ENCODE measurements at places on chromosomes 7 and 10.

DNA sequence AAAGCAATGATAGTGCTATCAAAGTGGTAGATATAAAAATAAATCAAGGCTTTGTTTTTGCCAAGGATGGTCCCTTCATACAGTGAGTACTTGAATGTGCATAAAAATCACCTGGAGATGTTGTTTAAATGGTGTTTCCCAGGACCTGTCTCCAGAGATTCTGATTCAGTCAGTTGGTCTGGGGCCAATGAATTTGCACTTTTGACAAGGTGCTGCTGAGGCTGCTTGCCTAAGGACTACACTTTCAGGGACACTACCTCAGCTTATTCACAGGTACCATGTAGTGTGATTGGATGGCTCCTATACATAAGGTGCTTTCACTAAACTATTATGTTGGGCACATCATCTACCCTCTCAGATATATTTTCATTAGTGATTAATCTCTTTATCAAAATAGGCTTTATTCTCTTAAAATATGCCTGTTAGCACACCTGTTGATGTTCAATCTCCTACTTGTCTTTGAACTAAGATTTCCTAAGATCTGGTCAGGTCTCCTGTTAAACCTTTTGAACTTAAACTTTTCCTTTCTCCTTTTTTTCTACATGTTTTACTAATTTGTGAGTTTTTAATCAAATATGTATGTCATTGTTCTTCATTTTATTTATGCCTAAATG is 24.3 kb downstream of the CAPZA2 start:
- no peak for DNase-seq

DNA sequence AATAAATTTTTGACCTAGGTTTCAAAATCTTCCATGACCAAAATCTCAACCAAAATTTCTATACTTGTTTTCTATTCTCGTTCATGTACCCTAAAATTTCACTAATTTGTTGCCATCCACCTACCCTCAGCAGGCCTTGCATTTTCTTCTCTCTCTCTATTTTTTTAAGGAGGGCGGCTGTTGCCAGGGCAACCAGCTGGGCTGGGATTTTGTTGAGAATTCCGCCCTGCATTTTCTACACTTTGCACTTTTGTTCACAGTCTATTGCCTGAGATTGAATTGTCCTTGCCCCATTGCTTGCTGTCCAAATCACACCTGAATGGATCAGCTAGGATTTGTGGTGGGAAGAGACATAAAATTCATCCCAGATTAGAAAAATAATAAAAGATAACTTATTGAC is 657.5 kb upstream of the NRP1 start:
- DNase-seq = no peak

DNA sequence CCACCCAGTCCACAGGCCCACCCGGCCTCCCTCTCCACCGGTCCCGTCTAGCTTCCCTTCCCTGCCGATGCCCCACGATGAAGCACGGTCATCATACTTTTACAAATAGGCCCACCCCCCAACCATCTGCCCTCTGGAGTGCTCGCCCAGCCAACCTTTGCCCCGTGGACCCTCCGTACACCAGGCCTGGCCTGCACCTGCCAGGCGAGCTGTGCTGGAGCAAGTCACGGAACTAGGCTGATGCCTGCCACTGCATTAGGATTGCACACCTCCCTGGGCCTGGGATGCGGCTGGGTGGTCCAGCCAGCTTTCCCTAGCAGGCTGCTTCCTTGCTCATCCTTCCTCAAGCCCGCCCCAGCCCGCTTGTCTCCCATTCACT is 44.7 kb downstream of the PPIF start:
- no peak for DNase-seq

DNA sequence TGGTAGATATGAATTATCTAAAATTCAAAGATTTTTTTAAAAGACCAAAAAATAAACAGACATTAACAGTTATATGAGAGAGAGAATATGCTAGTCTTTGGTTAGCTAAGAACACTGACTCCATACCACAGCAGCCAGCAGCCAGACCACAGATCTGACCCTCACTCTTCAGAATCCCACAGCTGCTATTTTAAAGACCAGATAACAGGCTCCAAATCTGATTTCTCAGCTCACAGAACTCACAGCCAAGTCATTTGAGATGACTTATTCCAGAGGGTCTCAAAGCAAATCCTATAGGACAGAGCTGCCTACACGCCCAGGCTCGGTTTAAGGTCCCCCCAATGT is 20.4 kb downstream of the NUDCD3 start:
- no peak for DNase-seq

DNA sequence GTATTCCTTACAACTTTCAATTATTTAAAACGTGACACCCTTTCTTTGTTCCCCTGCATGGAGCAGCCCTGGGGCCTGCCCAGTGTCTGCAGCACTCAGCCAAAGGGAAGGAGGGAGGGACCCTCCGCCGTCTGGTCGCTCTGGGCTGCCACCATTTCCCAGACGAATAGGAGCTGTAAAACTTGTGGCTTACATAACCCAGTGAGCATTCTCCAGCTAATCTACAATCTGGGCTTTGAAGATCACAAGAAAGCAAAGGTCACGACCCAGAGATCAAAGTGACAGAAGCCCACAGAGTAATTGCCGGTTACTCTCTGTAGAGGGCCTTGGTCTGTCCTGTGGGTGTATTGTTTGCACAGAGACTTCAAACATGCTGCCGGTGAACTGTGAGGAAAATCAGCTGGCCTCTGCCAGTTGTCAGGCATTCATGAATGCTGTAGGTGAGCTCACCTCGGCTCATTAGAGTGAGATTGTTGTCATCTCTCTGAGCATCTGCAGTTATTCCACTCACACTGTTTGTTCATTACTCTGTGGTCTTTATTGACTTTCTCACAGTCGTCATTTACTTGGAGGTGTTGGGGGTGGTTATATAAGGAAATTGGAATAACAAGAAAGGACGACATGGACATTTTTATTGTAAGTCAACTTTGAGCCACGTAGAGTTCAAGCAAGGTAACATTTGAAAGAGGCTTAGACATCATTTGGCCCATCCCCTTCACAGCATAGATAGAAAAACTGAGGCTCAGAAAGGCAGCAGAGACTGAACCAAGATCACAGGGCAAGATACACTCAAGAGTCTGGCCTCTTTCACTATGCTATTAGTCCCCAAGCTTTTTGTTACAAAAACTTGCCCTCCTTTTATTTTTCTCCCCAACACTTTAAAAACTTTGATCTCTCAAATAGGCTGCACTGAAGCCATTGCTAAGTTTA is 619.8 kb downstream of the LRMDA start:
- peak; percentile 23 for DNase-seq

DNA sequence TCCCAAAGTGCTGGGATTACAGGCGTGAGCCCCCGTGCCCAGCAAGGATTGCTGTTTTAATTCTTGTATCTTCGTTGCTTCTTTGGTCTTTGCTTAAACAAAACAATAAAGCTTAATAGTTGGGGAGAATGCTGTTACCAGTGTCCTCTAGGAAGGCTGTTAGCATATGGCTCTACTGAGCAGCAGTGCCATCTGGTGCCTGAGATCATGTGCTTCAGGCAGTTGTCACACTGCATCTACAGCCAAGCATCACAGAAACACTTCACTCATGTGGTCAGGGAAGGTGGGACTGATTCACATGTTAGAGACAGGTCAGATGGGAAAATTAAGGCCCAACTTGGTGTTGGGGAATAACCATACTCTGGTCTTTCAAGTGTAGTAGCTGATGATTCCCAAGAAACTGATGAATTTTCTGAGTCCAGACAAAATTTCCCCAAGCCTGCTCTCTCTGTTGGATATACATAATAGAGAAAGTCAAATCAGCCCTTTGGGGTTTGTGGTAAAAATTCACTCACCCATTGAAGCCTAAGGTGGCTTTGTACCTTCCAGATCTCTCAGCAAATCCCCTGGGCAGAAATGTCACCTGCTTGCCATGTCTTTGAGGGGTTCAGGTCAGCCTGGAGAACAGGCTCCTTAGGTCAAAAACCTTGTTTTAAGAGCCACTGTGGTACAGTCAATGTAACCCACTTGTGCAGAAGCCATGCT is 28.4 kb downstream of the UBE2D4 start:
- DNase-seq = peak; percentile 76

- no peak for DNase-seq
Measured at GRCh38 chr10:96495544-96495943, 18.2 kb downstream of the TLL2 start.

DNA sequence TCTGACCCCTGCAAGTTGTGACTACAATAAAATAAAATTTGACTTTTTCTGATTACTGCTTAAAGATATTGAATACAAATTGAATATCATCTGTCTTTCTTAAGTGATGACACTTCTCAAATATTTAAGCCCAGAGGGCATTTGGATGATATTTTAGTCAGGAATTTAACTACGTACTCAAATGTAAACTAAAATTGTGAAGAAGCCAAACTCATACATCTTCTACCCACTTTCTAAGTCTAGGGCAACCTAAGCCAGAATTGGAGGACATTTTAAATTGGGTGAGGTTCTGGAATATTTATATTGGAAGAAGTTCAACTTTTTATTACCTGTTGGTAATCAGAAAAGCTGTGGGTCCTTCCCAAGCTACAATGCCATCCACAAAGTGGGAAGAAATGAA is 149.1 kb upstream of the WDR11 start:
- DNase-seq = no peak

DNA sequence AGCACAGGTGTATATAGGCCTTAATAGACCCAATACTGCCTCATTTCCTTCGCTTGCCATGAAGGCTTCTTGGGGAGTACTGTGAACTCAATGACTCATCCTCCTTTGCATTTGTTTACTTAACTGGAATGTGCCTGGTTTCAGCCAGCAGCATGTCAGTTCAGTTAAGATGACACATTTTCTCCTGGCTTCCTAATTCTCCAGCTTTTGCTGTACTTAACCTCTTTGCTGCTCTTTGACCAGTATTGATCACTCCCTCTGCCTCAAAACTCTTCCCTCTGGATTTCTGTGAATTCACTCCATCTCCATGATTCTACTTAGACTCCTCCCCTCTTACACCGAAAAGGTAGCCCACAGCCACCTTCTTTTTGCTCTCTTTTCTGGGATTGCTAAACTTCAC is 135.7 kb downstream of the MAGI2 start:
- DNase-seq = peak; percentile 54

- no peak for DNase-seq
Measured at GRCh38 chr10:7159517-7159916, 251.3 kb downstream of the SFMBT2 start.

- no peak for DNase-seq
Measured at GRCh38 chr10:14114791-14115190, 215.9 kb downstream of the FRMD4A start.

DNA sequence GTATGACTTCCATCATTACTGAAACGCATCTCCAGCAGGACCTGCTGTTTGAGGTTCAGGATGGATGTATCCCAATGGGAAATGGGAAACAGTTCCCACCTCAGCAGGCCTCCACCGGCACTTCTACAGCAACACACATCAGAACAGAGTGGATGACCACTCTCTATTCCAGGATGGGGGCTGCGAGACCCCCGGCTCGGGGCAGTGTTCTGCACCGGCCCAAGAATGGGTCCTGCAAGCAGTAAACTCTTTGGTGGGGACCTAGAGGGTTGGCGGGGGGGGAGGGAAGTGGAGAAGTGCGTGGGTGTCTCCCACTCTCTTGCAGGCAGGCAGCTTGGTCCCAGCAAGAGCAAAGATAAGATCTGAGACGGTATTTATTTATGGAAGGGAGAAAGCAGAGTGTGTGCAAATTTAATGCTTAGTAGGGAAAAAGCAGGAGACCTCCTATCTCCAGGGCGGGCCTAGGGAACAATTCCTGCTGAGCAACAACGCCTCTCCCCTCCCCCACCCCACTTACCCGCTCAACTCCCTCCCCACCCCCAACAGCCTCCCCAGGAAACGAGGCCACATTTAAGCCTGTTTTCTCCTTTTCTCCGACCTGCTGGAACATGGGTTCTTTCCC is 4.0 kb downstream of the SFMBT2 start:
- peak; percentile 29 for DNase-seq

GRCh38 chr7:44099669-44100068 is 4.5 kb upstream of the AEBP1 start:
- no peak for DNase-seq

GRCh38 chr10:43036481-43037428 is 40.1 kb upstream of the RET start:
- no peak for DNase-seq

DNA sequence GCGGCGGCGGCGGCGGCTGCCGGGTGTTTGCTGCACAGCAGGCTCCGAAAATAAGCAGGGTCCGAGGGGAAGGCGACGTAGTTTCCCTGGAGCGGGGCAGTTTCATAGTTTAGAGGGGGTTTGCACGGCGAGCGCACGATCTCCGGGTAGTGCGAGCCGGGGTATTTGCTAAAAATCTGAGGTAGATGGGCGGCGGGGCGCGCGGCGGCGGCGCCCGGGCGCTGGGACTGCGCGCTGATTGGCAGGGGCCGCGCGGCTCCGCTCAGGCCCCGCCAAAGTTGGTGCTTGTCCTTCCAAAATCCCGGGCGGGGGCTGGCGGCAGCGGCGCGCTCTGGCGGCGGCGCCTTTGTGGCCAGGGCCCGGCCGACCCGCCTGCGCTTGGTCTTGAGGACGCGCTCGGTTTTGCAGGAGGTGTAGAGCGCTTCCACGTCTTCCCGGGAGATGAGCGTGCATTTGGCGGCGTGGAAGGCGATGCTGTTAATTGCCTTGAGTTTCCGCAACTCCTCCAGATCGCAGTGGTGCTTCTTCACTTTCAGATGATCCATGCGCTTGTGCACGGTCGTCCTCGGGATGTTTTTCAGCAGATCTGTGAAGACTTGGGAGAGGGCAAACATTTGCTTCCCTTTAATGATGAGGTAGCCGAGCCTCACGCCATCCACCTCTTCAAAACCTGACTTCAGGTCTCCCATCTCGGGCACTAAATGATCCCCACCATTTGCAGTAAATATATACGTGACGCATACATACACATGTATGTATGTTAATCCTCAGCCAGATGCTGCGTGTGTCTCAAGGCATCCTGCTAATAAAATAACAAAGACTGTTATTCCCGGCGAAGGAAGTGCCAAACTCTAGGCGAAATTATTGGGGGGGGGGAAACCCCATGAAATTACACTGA is 8.1 kb downstream of the SKIDA1 start:
- peak; percentile 59 for DNase-seq

Data from iPS-NIHi11 (cell line).